ELR (cell line): ENCODE measurements at places on chromosomes 6 and 20.

DNA sequence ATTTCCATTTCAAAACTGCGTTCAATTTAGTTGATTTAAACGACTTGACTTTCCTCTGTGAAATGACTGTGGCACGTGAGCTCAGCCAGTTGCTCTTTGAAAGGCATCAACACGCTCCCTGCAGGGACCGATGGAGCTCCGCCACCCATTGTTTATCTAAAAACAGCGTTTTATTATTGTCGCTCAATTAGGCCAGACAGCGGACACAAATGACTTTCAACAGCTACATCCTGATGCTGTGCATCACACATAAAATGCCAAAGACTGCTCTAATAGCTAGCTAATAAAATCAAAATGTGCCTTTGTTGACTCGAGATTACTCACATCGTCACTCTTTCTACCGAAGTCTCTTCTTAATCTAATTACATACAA lies 332.5 kb downstream of the CD83 start:
- no peak for DNase-seq

DNA sequence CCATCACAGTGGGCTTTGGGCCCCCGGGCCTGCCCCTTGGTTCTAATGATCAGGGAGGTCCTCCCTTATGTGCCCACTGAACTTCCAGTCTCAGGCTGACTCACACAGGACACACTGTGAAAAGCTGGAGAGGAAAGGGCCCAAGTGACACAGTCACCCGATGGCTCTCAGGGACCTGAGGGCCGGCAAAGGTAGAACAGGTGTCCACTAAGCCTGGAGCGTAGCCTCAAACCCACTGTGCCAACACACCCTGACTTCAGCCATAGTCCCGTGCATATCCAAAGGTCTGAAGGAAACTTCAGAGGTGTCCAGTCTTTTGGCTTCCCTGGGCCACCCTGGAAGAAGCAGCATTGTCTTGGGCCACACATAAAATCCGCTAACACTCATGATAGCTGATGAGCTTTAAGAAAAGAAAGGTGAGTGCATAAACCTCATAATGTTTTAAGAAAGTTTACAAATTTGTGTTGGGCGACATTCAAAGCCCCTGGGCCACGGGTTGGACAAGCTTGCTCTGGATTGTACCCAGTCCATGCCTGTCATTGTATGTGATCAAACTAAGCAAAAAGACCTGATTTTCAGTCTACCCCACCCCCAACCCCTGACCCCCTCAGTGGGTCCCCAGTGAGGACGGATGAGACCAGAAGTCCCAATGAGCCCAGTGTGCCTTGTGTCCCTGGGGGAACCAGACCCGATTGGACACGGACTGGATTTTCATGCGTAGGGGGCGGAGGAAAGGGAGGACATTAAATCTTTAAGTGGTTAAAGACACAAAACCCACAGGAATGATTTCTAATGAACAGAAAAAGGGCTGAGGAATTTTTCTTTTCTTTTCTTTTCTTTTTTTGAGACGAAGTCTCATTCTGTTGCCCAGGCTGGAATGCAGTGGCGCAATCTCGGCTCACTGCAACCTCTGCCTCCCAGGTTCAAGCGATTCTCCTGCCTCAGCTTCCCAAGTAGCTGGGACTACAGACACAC lies 6.1 kb downstream of the RAMACL start:
- DNase-seq, result no peak

GRCh38 chr20:17385798-17386197 lies 145.4 kb downstream of the BFSP1 start:
- DNase-seq, result no peak

DNA sequence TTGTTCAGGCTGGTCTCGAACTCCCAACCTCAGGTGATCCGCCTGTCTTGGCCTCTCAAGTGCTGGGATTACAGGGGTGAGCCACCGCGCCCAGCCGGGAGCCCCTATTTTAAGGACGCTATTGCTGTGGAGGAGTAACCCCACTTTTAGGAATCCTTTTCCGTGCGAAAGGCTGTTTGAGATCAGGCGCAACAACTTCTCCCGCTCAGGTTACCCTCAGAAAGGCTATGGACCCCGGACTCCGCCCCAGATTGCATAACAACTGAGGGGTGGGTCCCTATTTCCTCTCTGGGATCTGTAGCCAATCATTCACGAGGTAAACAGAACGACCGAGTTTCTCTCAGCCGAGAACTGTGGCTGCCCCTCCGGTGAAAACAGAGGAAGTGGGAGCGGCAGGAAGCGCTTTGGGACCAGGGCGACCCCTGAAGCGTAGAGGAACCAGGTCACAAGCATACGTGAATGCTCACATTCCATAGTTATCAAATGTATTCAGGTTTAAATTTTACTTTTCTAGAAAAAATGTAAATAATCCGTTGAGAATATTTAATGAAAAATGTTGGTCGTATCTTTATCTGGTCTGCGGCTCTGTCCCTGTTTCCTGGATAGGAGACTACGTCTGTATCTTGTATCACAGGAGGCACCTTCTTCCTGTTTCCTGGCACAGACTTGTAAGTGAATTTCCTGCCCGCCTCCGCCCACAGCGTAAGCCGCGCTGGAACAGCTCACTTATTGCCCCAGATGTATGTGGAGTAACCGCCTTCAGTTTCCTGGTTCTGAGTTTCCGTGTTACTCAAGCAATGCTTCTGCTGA lies 26.8 kb downstream of the HLA-E start:
- DNase-seq, result peak; percentile 96

- peak; percentile 58 for DNase-seq
These were observed 6.6 kb downstream of the TUBB start for GRCh38 chr6:30726506-30727413.

GRCh38 chr20:19975436-19975799 lies 41.7 kb upstream of the NAA20 start:
- DNase-seq, result peak; percentile 67
